ENCODE measurements at places on chromosomes 2 and 18.

DNA sequence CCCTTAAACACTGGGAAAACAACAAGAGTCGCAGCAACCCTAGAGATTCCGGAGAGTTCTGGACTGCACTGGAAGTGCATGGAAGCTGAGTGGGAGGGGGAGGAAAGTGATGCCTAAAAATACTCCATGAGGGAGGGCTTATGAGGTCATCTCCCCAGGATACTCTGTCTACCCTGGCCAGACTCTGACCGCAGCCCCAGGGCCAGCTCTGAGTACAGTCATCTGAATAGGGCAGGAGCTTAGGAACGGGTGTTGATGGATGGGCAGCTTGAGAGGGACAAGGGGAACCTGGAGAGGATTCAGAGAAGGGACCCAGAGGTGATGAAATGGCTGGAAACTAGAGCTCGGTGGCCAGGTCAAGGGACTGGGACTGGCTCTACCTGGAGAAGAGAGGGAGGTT lies 79.3 kb upstream of the IGFBP5 start:
- DNase-seq = no peak

GRCh38 chr2:137802038-137802437 lies 162.2 kb upstream of the HNMT start:
- no peak for DNase-seq

- no peak for DNase-seq
Measured at GRCh38 chr2:60318544-60318943, 234.9 kb downstream of the BCL11A start.

DNA sequence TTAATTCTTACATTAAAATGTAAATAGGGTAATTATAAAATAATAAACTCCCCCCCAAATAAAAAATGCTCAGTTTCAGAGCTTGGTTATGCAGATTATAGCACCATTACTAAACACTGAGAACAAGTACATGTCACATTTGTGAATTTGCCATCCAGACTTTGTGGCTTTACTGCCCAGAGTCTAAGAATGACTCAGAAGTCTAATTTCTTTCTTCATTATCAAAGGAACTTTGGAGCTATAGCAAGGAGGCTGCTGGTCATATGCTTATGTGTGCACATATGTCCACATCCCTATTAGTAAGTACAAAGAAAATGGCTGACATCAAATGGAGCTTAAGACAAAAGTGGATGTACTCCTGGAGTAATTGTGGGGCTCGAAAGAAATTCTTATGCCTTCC lies 248.5 kb upstream of the SESTD1 start:
- no peak for DNase-seq

Data from stimulated activated CD8-positive, alpha-beta memory T cell treated with anti-CD3 and anti-CD28 coated beads, Interleukin-7, amount 100 ng/mL, for 48 hours (primary cell).